ENCODE measurements at places on chromosomes 7 and 10.

GRCh38 chr7:131265227-131265626 lies 62.4 kb upstream of the MKLN1 start:
- DNase-seq = no peak

- DNase-seq = no peak
These were observed 27.6 kb upstream of the BMS1 start for GRCh38 chr10:42755028-42755451.

DNA sequence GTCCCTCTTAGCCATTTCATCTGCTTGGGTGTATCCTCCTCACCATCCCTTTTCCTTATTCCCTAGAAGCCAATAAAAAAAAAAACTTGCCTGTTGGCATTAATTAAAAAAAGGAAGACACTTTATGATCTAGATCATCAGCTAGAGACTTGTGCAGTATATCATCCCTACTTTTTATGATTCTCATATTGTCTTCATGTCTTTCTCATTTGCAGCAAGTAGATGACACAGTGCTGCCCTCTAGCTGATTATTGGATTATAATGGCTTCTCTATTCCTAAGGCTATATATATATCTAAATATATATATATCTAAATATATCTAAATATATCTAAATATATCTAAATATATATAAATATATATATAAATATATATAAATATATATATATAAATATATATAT lies 272.4 kb upstream of the LRGUK start:
- no peak for DNase-seq

DNA sequence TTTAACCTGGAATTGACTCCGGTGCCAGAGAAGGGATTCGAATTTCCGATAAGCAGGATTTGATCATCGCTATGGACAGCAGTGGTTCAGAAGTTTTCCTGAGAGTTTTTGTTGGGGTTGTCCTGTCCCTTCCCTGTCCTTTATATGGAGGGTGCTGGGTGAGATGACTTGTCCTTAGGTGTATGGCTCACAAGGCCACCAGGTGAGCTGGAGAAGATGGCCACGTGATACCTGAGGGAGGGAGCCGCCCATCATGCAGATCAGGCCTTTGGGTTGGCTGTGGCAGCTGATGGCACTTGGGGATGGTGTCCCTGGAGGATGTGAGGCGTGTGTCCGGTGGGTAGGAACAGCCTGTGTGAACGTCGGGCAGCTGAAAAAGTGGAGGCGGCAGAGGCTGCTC lies 187.7 kb downstream of the PTPN20 start:
- DNase-seq = no peak

DNA sequence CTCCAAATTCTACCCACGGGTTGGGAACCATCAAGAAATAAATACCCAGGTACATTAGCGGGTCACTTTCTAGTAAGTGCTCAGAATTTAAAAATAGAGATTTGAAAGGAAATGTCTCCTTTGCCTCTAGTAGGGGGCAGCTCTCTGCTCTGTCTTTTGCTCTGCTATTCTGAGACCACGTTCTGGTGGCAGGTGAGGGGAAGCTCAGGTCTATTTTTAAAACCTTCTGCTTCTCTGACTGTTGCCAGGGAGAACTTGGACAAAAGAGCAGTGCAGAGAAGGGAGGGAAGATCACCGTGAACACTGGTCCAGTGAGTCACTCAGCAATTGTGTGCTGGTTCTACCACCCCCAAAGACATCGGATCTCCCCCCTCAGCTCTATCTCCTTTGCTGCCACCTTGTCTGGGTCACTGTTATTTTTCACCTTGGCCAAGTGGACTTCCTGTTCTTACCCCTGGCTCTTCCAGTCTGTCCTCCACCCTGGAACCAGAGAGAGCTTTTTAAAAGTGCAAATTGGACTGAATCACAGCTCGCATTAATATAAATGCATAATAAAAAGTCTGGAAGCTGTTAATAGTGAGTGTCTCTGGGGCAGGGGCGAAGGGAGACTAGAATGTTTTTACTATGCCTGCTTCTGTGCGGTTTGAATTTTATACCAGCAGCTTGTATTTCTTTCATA lies 72.4 kb upstream of the LOXL4 start:
- no peak for DNase-seq

GRCh38 chr10:32121648-32122047 lies 65.4 kb upstream of the KIF5B start:
- no peak for DNase-seq

GRCh38 chr10:120963594-120964220 lies 112.5 kb downstream of the WDR11 start:
- no peak for DNase-seq

- no peak for DNase-seq
These were observed 231.3 kb upstream of the PTN start for GRCh38 chr7:137574812-137575211.

GRCh38 chr7:98821348-98821747 lies 48.5 kb downstream of the TMEM130 start:
- DNase-seq = no peak

DNA sequence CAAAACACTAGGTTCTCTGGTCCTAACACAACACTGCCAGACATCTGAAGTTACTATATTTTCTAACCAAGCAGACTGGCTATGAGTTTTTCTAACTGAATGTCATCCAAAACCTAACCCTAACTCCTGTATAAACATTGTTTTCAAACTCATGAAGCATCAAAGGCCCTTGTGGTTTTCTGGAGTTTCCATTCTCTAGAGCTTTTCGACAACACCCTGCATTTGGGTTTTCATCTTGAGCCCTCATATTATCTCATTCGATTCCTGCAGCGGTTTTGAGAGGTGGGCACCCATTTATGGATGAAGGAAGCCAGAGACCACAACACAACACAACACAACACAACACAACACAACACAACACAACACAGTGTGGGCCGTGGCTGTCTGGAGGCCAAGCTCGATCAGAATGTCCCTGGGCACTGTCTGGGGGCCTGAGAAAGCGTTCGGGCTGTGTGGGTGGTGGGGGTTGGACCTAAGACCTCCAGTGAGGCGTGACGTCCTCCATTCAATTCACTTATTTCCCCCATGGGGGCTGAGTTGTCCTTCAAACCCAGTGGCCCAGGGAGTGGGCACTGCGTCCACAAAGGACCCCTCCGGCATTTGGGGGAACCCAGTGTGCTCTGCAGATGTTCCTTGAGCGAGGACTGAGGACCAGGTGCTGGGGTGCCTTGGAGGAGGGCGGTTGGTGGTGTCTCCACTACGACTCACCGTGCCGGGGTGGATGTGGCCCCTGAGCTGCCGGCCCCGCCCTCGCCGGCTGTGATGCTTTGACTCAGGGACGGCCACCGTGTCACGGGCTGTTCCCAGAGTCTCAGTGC lies 490.4 kb downstream of the DNAJB6 start:
- no peak for DNase-seq

GRCh38 chr10:123774132-123774742 lies 108.1 kb downstream of the GPR26 start:
- no peak for DNase-seq

All from activated naive CD4-positive, alpha-beta T cell treated with Interleukin-2 at 50 U/mL for 16 hours (primary cell).